ENCODE measurements at places on chromosomes 4 and X.

- DNase-seq, result no peak
Observed at GRCh38 chrX:136588036-136588435, 56.0 kb downstream of the VGLL1 start.

GRCh38 chr4:104163820-104164219 lies 330.9 kb downstream of the CXXC4 start:
- no peak for DNase-seq

- no peak for DNase-seq
Observed at GRCh38 chrX:50838820-50839600, 25.0 kb upstream of the SHROOM4 start.

DNA sequence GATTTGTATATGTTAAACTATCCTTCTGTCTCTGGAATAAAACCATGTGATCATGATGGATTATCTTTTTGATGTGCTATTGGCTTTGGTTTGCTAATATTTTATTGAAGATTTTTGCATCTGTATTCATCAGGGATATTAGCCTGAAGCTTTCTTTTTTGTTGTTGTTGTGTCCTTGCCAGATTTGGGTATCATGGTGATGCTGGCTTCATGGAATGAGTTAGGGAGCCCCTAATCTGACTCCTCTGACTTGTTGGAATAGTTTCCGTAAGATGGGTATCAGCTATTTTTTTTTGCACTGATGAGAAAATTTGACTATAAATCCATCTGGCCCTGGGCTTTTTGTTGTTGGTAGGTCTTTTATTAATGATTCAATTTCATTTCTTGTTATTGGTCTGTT lies 45.7 kb downstream of the ATP10D start:
- no peak for DNase-seq

GRCh38 chr4:94744850-94745249 lies 12.9 kb upstream of the BMPR1B start:
- no peak for DNase-seq

Measured in stimulated activated CD8-positive, alpha-beta memory T cell treated with anti-CD3 and anti-CD28 coated beads, Interleukin-4, amount 100 ng/mL, for 1 hour (primary cell).